Fibroblast of skin of right biceps (primary cell): ENCODE measurements at places on chromosomes 3 and 15.

DNA sequence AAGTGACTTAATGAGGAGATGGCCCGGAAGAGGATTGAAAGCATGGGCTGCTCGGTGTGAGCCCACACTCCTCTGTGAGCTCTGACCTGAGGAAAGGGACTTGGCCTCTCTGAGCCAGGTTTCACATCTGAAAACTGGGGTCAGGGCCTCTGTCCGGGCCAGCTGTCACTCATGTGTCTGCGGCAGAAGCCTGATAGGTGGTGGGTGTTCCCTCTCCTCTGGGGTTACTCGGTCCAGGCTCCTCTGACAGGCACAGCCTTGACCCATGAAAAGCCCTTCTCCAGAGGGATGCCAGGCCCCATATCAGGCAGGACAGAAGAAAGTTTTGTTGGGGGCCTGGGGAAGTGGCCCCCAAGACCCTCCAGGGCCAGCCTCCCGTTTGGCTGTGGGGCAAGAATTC, 131.4 kb downstream of the CHSY1 start:
- DNase-seq, result no peak

DNA sequence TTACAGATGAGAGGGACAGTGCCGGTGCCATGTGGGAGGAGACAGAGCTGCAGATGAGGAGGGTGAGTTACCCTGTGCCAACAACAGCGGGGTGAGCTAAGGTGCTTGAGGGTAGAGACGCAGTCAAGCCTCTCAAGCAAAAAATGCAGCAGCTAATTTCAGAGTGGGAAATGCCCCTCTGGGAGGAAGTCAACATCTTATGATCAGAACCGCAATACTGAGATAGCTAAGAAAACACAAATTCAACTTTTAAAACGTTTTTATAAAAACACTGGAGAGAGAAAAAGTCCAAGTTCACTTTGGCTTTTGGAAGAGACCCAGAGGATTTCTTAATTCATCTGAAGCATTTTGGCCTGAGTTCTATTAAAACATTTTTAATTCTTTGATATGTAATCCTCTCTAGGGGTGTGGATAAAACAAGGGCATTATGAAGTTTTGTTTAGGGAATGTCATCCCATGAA, 319.2 kb downstream of the SLC9A9 start:
- DNase-seq, result no peak

DNA sequence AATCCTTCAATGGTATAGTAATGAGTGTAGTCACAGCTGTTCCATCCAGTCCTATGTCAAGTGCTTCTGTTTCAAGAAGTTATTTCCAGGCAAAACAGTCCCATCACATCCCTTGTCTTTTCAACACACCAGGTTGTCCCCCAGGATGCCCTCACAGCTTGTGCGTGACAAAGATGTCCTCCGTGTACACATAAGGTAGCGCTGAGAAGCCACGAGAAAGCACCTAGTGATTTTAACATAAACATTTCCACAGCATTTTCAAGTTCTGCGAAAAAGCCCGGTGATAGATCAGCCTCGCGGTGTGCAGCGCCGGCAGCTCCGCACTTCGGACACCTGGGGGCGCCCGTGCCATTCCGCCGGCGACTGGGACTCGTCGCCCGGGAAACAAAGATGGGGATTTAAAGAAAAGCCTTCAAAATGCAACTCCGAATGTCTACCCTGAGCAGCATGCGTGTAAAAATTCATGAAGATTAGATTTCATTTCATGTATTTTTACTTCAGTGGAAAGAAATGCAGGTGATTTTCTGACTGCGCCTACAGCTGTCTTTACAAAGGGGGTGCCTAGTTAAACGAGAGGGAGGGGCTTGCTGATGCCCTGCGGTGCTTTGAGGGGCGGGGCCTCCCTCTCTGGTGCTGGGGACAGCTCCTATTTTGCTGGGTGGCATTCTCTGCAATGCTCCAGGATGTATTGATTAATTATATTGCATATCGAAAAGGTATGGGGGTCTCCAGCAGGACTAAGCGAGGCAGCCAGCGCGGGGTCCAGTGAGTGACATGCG, 49.9 kb downstream of the KY start:
- peak; percentile 63 for DNase-seq

DNA sequence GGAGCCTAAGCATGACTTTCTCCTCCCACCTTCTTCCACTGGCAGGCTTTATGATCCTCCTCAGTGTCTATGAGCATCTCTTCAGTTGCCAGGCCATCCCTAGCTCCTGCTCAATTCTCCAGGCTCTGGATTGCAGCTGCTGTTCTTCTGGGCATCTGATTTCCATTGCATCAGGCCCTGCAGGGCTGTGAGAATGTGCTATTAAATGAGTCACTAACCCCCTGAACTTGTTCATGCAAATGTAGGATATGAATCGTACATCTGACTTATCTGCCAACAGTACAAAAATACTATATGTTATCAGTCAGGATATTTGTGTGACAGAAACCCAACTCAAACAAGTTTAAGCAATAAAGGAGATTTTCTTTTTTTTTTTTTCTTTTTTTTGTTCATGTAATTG, 11.9 kb downstream of the GPR176 start:
- peak; percentile 94 for DNase-seq

DNA sequence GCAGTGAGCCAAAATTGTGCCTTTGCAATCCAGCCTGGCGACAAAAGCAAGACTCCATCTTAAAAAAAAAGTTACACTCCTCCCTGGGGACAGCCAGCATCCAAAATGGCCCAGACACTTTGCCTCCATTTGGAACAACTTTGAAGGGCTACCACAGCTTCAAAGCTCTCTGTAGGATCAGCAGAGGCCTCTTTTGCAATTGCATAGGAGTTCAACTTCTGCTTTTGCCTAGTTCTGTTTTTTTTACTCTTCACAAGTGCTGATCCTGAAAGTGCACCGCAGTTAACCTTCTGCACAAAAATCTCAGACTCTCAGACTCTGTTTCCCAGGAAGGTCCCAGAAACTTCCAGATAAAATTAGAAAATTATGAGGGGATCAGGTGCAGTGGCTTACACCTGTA, 25.2 kb upstream of the SLC4A7 start:
- DNase-seq, result no peak
